ENCODE measurements at places on chromosomes 1 and 21. TPM values are rescaled to one million over a fixed set of nuclear protein-coding genes. Genes with fewer than 3 reads are reported as not detected.

DNA sequence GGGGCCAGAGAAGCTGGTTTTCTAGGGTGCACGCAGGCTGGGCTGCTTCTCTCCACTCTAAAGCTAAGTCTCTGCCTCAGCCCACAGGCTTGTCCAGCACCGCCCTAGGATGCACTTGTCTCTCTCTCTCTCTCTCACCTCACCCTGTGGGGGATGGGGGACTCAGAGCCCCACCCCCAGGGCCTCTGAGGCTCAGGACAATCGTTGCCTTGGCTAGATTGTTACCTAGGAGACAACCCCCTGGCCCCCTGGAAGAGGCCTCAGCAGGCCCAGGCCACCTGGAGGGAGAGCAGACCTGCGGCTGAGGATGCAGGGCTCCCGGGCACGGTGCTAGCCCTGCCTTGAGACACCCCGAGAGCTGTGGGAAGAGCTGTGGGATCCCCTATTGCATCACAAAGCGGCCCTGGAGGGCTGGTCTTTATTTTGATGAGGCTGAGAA is at the start of gene ACTRT2:
Gene ACTRT2, plus strand, starts transcription at position 235 of the 439 bp plus-strand sequence. CDS start 220 bp downstream, outside the sequence.
- no peaks in the 10 kb centered on the region for H3K36me3 ChIP-seq
- DNase-seq, result no peak
- no peak within 1 kb of the TSS for H3K4me3 ChIP-seq
- peaks cover 4% of the 10 kb centered on the region for H3K27me3 ChIP-seq

GRCh38 chr1:238191170-238191569 is 300.4 kb upstream of the ZP4 start:
- DNase-seq, result no peak
- no peak overlapping the region for H3K27ac ChIP-seq
- H3K36me3 ChIP-seq, result no peaks in the 10 kb centered on the region
- no peaks in the 10 kb centered on the region for H3K27me3 ChIP-seq
- no peaks in the 10 kb centered on the region for H3K4me1 ChIP-seq
- H3K4me3 ChIP-seq, result no peak overlapping the region

GRCh38 chr1:9942399-9942938 is 722 bp downstream of the LZIC start:
- H3K4me1 ChIP-seq, result peaks cover 33% of the 10 kb centered on the region
- no peak for DNase-seq
- no peaks in the 10 kb centered on the region for H3K36me3 ChIP-seq
- H3K4me3 ChIP-seq, result peak overlapping the region; percentile 82
- peak overlapping the region; percentile 93 for H3K27ac ChIP-seq
- H3K27me3 ChIP-seq, result no peaks in the 10 kb centered on the region

DNA sequence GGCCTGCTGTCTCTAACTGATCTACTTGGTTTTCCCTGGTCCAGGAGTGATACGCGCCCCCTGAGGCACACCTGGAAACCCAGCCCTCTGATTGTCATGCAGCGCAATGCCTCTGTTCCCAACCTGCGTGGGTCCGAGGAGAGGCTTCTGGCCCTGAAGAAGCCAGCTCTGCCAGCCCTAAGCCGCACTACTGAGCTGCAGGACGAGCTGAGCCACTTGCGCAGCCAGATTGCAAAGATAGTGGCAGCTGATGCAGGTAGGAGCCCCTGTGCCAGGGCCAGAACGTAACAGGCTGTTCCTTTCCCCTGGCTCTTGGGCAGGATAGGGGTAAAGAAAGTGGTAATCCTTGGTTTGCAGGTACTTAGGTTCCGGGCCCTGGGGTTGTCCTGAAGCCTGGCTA is 6.8 kb downstream of the MTFR1L start:
- H3K36me3 ChIP-seq, result no peaks in the 10 kb centered on the region
- no peak overlapping the region for H3K4me3 ChIP-seq
- peaks cover 21% of the 10 kb centered on the region for H3K4me1 ChIP-seq

DNA sequence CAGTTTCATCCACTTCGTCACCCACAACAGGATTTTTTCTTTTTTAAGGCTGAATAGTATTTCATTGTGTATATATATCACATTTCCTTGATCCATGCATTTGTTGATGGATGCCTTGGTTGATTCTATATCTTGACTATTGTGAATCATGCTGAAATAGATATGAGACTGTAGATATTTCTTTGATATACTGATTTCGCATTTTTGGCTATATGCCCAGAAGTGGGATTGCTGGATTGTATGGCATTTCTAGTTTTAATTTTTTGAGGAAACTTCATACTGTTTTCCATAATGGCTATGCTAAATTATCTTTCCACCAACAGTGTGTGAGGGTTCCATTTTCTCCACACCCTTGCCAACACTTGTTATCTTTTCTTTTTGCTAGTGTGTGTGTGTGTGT is 5.0 kb downstream of the GUCA2B start:
- H3K27ac ChIP-seq, result no peak overlapping the region
- no peaks in the 10 kb centered on the region for H3K27me3 ChIP-seq
- no peaks in the 10 kb centered on the region for H3K4me1 ChIP-seq
- H3K4me3 ChIP-seq, result no peak overlapping the region

GRCh38 chr1:235045034-235045690 is 83.5 kb downstream of the TOMM20 start:
- H3K27ac ChIP-seq, result no peak overlapping the region
- H3K4me3 ChIP-seq, result no peak overlapping the region
- H3K36me3 ChIP-seq, result no peaks in the 10 kb centered on the region
- no peaks in the 10 kb centered on the region for H3K27me3 ChIP-seq

- H3K4me3 ChIP-seq, result no peak overlapping the region
- DNase-seq, result no peak
- H3K27ac ChIP-seq, result no peak overlapping the region
- H3K4me1 ChIP-seq, result peaks cover 4% of the 10 kb centered on the region
- no peaks in the 10 kb centered on the region for H3K36me3 ChIP-seq
These were observed 43.5 kb upstream of the NEK7 start for GRCh38 chr1:198113342-198113750.

Gene FCGR3A
- 7.7 TPM for total RNA-seq

Gene LCE1C
- total RNA-seq, result not detected

Gene MLLT11
- total RNA-seq, result 8.1 TPM

Gene TRIM17
- total RNA-seq, result not detected

Gene RPRD2
- 22.2 TPM for total RNA-seq

Gene EDARADD
- total RNA-seq, result not detected

Gene AGPAT3
- 58.7 TPM for total RNA-seq
